ENCODE measurements at places on chromosomes 1 and 21.

GRCh38 chr1:88029142-88029541 is 654.9 kb upstream of the PKN2 start:
- DNase-seq = no peak

DNA sequence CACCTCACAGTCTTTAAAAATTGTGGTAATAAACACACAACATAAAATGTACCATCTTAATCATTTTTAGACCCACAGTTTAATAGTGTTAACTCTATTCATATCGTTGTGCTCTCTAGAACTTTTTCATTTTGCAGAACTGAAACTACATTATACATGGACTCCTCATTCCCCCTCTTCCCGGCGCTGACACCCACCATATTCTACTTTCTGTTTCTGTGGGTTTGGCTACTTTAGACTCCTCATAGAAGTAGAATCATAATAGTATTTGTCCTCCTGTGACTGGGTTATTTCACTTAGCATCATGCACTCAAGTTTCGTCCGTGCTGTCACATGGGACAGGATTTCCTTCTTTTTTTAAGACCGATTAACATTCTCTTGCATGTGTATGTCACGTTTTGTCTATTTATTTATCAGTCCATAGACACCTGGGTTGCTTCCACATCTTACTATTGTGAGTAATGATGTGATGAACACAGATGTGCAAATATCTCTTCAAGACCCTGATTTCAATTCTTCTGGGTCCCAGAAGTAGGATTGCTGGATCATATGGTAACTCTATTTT is 62.9 kb upstream of the TMPRSS2 start:
- no peak for DNase-seq

GRCh38 chr1:114093624-114094362 is 59.9 kb downstream of the SYT6 start:
- no peak for DNase-seq

DNA sequence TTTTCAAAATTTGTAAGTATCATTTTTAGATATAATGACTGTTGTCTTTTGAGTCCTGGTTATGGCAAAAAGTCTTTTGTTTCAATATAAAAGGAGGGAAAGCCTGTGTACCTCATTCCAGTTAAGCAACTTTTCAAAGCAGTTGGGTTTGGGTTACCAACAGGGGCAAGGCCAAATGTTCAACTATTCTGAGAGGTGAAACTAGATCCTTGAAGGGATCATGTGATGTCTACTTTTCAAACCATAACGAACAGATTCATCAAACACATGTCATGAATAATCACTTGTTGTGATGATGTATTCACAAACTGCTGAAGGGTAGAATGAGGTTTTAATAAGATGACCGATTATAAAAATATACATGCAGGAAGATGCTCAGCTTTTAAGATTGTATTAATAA is 171.3 kb downstream of the HHAT start:
- no peak for DNase-seq

GRCh38 chr1:42674214-42674613 is 8.0 kb upstream of the YBX1 start:
- DNase-seq = no peak

Measured in CD4-positive, alpha-beta T cell treated with Interleukin-10 for 1 hour (primary cell).